M059J (cell line): ENCODE measurements at places on chromosomes 5 and 9.

DNA sequence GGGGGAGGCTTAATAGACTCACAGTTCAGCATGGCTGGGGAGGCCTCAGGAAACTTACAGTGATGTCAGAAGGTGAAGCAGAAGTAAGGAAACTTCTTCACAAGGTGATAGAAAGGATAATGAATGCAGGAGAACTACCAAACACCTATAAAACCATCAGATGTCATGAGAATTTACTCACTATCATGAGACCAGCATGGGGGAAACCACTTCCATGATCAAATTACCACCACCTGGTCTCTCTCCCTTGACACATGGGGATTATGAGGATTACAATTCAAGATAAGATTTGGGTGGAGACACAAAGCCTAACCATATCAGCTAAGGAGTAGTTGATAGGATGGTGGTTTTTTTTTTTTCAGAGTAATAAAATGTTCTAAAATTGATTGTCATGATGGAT is 201.8 kb downstream of the CDH12 start:
- no peak for DNase-seq

GRCh38 chr5:42689391-42689790 is 67.2 kb upstream of the CCDC152 start:
- DNase-seq = peak; percentile 42

GRCh38 chr5:133367984-133368383 is 244.4 kb downstream of the FSTL4 start:
- no peak for DNase-seq

DNA sequence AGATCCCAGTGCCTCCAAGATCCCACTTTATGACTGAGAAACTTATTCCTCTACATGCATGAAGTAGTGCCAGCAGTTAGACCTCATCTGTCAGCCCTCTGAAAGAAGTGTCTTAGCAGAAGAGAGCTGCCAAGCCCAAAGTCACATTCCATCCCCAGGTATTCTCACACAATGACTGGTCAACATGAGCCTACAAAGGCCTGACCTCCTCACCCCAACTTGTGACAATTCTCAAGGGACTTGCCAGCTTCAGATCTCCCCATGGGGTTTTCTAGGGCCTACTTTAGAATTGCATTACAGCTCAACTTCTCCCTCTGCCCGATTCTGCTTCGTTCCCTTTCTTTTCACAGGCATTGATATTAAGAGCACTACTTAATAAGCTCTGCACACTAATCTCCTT is 393.8 kb upstream of the SLC30A5 start:
- no peak for DNase-seq

- DNase-seq = no peak
Measured at GRCh38 chr5:181127907-181128626, 2.9 kb downstream of the OR2V1 start.

DNA sequence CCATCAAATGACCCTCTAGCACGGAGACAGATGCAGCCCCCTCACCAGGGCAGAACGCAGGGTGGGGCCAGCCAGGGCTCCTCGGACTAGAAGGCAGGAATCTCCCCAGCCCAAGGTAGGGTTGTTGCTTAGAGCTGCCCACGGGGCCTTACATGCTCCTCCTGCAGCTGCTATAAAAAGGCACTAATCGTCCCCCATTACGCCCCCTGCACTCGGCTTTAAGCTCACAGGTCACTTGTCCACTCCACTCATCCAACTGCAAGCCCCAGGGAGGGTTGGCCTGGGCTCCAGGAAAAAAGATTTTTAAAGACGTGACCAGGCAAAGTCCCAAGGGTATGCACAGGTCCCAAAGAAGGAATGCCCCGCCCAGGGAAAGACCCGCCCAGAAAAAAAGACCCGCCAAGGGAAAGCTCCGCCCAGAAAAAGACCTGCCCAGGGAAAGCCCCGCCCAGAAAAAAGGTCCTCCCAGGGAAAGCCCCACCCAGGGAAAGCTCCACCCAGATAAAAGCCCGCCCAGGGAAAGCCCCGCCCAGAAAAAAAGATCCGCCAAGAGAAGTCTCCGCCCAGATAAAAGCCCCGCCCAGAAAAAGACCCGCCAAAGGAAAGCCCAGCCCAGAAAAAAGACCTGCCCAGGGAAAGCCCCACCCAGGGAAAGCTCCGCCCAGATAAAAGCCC is 11.1 kb downstream of the GRIN1 start:
- DNase-seq = no peak

DNA sequence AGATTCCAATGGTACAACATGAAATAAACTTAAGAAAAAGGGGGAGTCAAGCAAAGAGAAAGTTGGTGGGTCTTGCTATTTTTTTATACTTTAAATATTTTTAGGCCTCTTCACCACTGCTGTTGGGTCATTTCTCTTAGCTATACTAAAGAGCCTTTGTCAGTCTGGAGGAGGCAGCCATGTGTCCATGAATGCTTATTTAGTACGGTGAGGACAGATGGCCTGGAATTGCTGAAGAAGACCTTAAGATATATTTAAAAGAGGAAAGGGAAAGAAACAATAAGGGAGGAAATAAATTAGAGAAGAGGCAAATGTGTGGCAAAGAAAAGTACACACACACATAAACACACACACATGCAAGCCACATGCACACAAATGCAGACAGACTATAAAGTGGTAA is 560.5 kb upstream of the MEF2C start:
- DNase-seq = no peak

DNA sequence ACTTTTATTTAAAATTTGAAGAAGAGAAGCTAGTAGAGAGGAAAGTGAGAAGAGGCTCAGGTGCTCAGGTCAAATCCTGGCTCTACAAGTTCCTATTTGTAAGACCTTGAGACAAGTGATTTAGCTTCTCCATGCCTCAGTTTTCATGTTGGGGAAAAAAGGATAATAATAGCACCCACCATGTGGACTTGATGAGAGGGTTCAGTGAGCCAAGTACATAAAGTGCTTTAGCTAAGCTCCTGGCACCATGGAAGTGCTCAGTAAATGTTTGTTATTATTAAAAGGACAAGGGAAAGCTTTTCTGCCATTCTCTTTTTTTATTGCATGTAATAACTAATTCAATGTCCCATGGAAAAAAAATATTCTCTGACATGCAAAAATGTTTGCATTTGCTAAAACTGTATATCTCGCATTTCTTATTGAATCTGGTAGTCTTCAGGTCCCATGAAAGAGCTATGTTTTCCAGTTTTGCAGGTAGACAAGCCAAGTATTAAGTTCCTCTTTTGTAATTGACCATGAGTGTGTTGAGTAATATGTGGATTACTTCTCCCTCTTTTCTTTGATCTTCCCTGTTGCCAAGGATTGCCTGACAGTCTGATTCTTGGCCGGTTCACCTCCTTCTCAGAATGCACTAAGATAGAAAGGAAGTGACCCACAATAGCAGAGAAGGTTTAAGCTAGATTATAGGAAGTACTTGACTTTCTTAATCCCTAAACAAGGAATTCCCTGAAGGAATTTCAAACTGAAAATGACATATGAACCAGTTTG is 45.6 kb upstream of the TRIM32 start:
- no peak for DNase-seq

GRCh38 chr5:110346893-110347358 is 379.5 kb downstream of the TMEM232 start:
- no peak for DNase-seq

DNA sequence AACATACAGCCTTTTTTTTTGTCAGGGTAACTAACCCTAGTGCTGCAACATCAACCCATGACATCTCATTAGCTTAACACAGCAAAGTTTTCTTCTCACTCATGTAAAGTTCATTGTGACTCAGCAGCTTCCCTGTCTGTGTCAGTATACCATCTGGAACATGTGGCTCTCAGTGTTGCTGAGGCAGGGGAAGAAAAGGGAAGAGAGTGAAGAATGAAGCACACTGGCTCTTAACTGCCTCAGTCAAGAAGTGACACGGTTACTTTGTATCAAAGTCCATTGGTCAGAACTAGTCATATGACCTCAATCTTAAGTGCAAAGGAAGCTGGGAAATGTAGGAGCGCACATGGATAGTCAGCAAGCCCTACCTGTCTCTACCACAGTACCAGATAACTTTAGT is 185.0 kb upstream of the ELL2 start:
- peak; percentile 67 for DNase-seq

- DNase-seq = no peak
Measured at GRCh38 chr9:135835131-135835530, 72.2 kb downstream of the CAMSAP1 start.

GRCh38 chr5:175264406-175264805 is 179.6 kb downstream of the DRD1 start:
- no peak for DNase-seq

DNA sequence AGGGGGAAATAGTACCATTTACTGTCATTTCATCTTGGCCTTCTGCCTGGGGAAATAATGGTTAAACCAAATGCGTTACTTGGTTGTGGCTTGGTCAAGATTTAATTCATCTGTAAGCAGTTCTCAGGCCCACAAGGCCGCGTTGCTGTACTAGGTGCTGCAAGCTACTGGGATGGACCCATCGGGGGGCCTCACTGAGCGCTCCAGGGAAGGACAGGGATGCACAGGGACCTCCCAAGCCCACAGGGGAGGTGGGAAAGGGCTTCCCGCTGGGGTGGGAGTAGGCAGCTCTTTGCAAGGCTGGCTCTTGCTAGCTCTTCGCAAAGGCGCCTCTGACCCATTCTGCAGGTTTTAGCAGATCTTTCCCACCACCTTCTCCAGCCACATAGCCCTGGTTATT is 8.0 kb downstream of the GFPT2 start:
- DNase-seq = no peak

- DNase-seq = no peak
Measured at GRCh38 chr9:75914002-75914401, 23.5 kb downstream of the PCSK5 start.

GRCh38 chr5:107269256-107269655 is 401.5 kb downstream of the EFNA5 start:
- DNase-seq = no peak

DNA sequence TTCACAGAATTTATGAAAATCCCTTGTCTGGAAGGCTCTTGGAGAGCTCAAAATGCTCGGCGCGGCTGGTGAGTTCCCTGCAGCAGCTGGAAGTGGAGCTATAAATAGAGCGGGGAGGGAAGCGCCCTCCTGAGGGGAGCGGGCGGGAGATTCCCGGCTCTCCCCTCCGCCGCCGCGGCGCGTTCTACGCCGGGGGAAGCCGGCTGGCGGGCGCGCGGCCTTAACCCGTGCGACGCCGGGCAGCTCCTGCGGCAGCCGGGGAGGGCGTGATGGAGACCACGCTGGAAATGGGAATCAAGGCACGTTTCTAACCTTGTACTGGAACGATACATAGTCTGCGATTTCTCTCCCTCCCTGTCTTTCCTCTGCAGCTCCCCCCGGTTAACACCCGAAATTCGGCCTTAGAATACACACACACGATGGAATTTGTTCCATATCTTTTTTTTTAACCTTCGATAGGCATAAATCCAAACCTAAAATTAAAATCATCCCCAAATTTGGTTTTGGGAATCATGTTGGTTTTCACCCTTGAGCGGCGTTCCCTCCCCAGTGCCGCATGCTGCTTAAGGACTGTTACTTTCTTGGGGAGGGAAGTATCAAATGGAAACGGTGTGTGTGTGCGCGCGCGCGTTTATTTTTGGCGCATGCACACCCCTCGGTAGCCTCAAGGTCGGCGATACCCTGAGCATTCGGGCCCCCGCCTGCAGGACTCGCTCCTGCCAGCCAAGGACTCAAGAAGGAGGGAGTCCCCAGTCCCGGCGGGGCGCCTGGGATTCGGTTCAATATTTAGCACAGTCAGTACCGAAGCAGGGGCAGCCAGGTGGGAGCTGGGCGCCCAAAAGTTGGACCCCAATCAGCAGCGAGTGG is 306.3 kb upstream of the KCNN2 start:
- peak; percentile 3 for DNase-seq

DNA sequence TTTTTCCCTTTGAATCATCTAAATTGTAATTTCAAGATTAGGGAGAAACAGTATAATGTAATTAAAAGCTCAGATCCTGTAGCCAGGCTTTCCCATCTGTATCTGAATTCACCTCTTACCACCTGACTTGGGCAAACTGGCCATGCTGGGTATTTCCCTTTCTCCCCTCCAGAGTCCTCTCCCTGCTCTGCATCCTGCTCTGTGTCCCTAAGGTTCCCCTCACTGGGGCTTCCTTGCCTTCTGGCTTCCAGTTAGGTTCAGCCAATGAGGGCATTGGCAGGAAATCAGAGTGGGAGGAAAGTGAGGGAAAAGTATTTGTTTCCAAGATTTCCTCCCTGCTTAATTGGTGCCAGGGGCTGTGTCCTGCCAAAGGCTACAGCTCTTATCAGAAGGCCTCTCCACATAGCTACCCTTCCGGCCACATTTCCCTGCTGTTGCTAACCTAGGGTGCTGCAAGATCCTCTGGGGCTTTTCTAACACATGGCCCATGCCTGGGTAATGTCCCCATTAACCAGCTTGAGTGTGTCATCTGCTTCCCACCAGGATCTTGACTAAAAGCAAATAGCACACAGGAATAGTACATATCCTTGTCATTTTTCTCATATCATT is 51.0 kb upstream of the MPDZ start:
- no peak for DNase-seq

- DNase-seq = no peak
Measured at GRCh38 chr9:69760278-69760610, 433 bp upstream of the PTAR1 start.

GRCh38 chr5:55520117-55520839 is 14.5 kb downstream of the PLPP1 start:
- DNase-seq = no peak

- DNase-seq = no peak
Measured at GRCh38 chr9:118784033-118784432, 585.2 kb downstream of the BRINP1 start.

DNA sequence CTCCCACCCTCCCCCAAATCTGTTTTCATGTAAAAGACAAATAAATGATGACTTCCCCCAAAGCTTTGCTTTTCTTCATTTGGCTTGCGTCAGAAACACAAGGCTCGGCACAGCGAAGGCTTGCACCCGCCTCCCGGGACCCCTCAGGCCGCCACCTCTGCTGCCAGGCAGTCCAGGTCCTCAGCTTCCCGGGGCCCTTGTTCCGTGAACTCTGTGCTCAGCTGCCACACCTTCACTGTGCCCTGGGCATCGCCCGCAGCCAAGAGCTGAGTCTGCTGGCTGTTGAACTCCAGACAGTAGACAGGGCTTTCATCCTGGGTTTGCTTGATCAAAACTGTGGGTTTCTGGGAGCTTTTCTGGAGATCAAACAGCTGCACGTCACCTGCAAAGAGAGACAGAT is 23.0 kb downstream of the DYNC2I2 start:
- no peak for DNase-seq

GRCh38 chr9:116394894-116395698 is 241.5 kb downstream of the PAPPA start:
- no peak for DNase-seq

DNA sequence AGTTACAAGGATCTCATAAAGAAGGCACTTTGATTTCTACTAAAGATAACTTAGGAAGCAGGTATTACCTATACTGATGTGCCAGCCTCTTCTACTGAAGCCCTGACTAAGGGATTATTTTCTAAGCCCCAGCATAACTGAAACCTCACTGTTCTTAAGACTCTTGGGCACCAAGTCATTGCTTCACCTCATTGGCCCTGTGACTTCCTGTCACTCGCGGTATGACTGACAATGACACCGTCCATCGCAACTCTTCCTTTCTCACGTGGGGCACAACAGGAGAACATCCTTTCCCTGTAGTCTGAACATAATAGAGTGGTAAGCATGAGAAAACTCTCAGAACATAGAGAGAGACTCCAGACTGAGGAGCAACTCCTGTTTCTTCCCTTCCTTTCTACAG is 6.4 kb downstream of the OR2V2 start:
- no peak for DNase-seq

GRCh38 chr5:75062925-75063531 is 10.7 kb upstream of the GCNT4 start:
- DNase-seq = no peak
